ENCODE measurements at places on chromosomes 2 and 18.

DNA sequence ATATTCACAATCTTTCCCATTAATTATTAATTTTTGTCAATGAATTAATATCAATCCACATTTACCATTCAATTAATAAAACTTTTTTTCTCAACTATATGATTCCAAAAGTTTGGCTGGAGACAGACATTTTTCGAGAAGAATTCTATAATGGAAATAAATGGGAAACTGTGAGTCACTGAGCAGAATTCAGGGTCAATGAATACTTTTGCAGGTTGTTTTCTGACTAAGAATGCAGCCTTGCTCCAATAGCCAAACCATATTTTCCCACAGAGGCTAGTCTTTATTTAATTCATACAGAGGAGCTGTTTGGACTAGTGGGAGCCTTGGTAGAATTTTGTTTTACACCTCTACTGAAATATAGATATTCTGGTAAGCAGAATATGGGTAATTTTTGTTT lies 82.3 kb downstream of the ARHGAP28 start:
- no peak for DNase-seq

DNA sequence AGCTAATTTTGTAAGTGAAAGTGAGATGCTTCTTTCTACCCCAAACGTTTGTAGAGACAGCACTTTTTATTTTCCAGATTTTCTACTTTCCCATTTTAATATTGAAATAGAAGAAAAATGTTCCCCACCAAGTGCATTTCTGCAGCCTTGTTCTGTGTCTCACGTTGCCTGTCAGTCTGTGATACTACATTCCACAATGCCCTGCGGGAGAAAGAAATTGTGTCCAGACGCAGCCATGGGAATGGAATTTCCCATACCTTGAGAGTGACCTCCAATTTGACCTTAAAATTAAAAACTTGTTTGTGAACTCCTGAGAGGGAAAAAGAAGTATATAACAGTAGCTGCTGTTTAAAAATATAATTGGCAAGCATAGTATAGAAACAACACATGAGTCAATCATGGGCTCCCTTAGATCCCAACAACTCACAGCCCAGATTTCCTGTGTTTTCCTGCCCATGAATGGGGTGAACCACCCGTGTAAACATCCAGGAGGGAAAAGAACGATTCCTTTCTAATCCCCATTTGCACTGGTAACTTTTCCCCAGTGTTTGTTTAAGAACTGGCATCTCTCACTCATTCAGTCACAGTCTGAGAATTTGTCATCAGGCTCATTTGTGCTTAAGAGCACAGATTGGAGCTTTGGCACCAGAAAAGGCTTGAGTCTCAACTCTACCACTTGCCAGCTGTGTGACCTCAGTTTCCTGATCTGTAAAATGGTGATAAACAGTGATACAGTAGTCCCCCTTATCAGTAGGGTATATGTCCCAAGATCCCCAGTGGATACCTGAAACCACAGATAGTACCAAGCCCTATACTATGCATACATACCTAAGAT lies 166.1 kb upstream of the ZNF521 start:
- no peak for DNase-seq

- no peak for DNase-seq
These were observed 104.5 kb upstream of the CCDC150 start for GRCh38 chr2:196535061-196535460.

GRCh38 chr2:204010628-204011560 lies 74.3 kb downstream of the ICOS start:
- no peak for DNase-seq

DNA sequence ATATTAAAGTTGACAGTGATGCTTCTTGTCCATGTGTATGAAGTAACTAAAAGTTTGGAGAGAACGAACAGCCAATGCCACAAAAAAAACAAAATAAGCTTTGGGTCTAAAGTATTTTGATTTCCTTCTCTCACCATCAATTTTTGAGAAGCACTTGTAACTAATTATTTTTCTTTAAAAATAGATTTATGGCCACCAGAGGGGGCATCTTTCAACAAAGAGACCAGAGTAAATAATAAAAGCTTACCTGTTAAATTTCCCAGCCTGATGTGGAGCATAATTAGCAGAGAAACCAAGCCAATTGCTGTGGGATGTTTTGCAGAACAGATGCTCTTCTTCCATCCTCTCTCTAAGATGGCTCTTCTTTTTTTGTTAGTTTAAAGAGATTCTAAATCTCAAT lies 29.0 kb downstream of the LINC00305 start:
- no peak for DNase-seq

DNA sequence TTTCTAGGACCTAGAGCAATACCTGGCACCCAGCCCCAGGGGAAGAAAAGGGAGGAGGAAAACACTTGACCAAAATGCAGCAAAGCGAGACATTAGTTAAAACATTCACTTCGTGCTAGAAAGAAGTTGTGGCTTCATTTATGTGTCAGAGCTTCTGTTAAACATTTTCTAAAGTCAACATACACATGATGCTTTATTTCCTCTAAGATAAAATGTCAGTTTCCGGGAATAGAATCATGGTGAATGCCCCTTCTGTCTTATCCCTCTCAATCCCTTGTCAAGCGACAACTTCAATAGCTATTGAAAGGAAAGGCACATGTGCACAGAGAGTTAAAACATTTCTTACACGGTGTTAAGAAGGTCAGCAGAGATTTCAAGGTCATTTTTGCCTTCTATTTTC lies 404.6 kb upstream of the CWC22 start:
- DNase-seq, result no peak

DNA sequence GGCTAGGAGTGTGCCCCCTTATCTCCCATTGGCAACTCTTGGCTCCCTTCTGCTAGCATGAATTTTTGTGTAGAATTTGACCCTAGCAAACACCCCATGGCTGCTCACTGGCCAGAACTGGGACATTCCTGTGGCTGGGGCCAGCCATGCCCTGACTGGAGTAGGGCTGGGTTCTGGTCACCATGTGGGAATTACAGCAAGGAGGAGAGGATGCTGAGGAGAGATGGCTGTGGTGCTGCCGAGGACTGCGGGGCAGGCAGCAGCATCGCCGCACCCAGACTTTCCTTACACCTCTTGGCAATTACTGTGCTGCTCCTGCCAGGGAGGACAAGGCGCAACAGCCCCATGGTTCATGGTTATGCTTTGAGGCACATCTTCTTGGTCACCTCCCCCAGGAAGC lies 12.7 kb downstream of the KCNF1 start:
- no peak for DNase-seq

DNA sequence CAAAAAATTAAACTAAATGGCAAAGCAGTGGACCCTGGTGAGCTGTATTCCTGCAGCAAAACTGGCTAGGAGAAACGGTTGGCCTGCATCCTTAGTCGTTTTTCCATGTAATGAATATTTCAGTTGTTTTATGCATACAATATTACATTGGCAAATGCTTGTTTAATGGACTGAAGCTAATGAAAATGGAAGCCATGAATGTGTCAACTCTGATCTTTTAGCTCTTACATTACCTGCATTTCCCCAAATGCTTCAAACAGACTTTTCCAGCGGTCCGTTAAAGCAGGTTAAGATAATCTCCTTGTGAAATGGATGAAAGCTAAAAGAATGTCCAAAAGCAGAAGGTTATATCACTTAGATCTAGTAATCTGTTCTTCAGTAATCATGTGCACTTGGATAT lies 686.3 kb upstream of the SETBP1 start:
- DNase-seq, result no peak

GRCh38 chr2:50401772-50402653 lies 629.9 kb downstream of the NRXN1 start:
- no peak for DNase-seq

DNA sequence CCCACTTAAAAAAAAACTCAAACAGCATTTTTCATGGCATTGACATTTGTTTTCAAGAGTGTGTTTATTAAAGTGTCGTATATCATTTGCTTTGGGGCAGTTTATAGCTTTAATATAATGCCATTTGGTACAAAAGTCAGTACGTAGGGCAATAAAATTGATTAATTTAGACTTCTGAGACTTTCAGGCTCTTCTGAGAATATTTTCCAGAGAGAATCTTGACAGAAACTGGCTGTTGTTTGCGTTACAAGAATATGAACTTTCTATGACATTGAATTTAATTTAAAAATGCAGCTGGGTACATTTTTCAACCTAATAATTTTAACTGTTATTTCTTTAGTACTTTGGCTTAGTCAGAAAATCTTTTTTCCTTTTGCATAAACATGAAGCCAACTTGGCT lies 98.9 kb downstream of the RNF144A start:
- no peak for DNase-seq

DNA sequence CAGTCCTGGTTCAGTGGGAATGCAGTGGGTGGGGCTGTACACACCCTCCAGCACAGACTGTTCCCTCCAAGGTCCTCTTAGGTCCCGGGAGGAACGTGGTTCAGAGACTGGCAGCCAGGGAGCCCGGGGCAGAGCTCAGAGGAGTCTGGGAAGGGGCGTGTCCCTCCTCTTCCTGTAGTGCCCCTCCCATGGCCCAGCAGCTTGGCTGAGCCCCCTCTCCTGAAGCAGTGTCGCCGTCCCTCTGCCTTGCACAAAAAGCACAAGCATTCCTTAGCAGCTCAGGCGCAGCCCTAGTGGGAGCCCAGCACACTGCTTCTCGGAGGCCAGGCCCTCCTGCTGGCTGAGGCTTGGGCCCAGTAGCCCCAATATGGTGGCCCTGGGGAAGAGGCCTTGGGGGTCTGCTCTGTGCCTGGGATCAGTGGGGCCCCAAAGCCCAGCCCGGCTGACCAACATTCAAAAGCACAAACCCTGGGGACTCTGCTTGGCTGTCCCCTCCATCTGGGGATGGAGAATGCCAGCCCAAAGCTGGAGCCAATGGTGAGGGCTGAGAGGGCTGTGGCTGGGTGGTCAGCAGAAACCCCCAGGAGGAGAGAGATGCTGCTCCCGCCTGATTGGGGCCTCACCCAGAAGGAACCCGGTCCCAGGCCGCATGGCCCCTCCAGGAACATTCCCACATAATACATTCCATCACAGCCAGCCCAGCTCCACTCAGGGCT lies 17.5 kb upstream of the FAHD2A start:
- no peak for DNase-seq

DNA sequence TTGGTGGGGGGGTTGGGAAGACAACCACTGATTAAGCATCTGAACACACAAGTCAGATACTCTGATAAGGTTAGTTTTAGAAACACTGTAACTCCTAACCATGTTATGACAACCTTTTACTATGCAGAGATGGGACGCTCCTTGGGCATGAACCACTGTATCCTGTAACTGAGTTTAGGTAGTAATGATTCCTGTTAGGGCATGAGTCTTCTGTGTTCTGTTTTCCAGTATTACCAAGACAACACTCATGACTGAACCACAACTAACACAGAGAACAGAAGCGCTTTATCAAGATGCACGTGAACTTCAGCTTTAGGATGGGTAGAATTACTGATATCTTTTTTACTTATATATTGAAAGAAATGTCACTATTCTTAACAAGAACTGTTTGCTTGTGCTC lies 14.1 kb upstream of the CREB1 start:
- no peak for DNase-seq

DNA sequence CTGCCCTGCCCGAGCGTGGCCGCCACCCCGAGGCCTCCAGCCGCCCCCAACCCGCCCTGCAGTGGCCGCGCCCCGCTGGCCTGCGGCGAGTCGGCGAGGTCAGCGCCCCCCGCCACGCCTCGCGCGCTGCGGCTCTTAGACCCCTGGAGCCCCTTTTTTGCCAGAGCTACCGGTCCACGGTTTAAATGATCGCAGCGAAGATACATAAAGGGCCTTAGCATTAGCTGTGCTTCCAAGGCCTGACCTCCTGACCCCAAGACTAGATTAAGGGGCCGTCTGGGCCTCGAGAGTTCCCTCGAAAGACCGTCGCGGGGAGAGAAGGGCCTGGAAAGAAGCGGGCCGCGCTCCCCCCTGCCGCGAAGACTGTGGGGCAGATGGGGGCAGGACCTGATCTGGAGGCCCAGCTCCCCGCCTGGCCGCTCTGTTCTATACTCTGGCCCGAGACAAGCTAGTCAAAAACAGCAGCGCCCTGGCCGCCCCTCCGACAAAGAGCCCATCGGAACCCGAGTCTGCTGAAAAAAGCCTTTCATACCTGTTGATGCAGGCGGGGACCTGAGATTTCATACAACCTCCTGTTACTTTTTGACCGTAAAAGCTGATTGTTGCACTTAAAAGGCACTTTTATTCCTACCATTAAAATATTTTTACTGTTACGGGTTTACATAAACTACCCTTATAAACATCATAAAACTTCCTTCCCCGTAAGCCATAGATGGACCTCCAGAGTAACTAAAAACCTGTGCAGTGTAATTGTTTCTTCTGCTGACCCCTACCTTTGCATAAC lies 68.7 kb upstream of the PSMD14 start:
- no peak for DNase-seq

- no peak for DNase-seq
These were observed 32.5 kb downstream of the EEF1B2 start for GRCh38 chr2:206192157-206192556.

- no peak for DNase-seq
These were observed 6.3 kb downstream of the THNSL2 start for GRCh38 chr2:88176352-88176984.

- DNase-seq, result no peak
These were observed 8.0 kb downstream of the ATAD2B start for GRCh38 chr2:23918837-23919489.

DNA sequence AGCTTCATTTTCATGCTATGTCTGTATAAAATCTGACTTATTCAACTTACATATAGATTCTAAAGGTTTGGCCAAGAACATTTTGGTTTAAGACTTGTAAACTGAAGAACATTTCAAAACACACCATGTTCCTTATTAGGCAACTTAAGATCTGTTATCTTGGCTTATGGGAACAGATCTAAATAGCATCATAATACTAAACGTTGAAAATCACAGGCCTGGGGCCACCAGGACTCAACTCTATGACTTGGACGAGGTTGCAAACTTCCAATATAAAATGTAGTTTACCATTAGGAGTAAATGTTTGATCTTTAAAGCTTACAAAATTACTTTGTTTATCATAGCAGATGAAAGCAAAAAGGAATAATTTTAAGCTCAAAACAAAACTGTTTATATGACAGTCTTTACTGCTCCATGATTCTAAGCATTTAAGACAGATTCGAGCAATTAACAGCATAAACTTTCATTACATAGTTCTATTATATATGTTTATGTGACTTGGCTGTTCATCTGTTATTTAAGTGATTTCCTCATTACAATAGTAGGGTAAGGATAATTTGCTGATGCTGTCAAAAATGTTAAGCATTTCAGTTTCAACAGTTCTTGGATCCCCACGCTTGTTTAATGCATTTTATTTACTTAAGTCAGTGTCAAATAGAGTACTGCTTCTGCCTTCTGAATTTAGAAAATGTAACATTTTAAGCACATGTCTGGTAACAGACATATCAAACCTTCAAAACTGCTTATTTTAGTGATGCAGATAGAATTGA lies 8.3 kb downstream of the TCF4 start:
- DNase-seq, result no peak

DNA sequence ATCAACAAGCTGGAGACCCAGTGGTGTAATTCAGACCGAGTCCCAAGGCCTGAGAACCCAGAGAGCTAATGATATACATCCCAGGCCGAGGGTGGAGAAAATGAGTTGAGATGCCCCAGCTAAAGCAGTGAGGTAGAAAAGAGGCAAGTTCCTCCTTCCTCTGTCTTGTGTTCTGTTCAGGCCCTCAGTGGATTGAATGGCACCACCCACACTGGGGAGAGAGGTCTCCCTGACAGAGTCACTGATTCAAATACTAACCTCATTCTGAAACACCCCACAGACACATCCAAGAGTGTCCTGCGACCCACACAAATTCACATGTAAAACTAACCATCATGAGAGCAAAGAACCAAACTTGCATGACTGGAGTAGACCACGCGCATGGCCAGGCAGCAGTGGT lies 215.3 kb downstream of the ANAPC1 start:
- DNase-seq, result no peak

Data from PC-9 (cell line).